ENCODE measurements at places on chromosomes 16 and 17. TPM values are rescaled to one million over a fixed set of nuclear protein-coding genes. Genes with fewer than 3 reads are reported as not detected.

Gene KNOP1
- total RNA-seq = 13.0 TPM

Gene RNF227
- 5.5 TPM for total RNA-seq

Gene SSTR5
- total RNA-seq = not detected

DNA sequence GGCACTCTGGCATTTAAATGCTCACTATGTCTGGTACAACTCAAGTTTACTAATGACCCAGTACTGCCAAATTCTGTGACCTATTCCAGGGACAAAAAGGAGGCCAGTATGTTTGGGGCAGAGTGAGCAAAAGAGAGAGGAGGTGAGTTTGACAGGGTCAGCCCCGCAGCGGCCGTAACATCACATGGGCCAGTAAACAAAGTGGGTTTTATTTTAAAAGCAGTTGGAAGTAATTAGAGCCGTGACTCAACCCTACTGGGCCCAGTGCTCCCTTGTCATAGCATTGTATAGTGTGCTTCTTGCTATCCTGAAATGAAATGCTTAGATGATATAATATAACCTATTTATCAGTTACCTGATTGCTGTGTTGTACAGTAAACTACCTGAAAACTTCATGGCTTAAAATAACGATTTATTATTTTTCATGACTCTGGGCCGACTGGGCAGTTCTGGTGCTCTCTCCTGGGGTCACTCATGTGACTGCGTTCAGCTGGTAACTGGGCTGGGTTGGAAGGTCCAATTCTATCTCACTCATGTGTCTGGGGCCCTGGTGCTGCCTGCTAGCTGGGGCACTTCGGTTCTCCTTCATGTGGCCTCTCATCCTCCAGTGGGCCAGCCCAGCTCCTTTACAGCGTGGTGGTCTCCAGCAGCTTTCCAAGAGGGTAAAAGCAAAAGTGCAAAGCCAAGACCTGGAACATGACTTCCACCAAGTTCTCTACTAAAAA is 27.4 kb downstream of the IQCK start:
- no peaks in the 10 kb centered on the region for H3K36me3 ChIP-seq
- no peaks in the 10 kb centered on the region for H3K27me3 ChIP-seq
- no peak overlapping the region for H3K27ac ChIP-seq
- no peak for DNase-seq
- no peaks in the 10 kb centered on the region for H3K4me1 ChIP-seq

- H3K27ac ChIP-seq = no peak overlapping the region
- DNase-seq = no peak
- no peaks in the 10 kb centered on the region for H3K4me1 ChIP-seq
- H3K27me3 ChIP-seq = no peaks in the 10 kb centered on the region
These were observed 8.5 kb upstream of the LONP2 start for GRCh38 chr16:48235556-48236136.

- no peaks in the 10 kb centered on the region for H3K36me3 ChIP-seq
- H3K27me3 ChIP-seq = no peaks in the 10 kb centered on the region
- H3K27ac ChIP-seq = no peak overlapping the region
- H3K4me1 ChIP-seq = no peaks in the 10 kb centered on the region
These were observed 170.4 kb downstream of the WSCD1 start for GRCh38 chr17:6240601-6241000.

- no peak for DNase-seq
- H3K27ac ChIP-seq = no peak overlapping the region
- H3K4me1 ChIP-seq = peaks cover 5% of the 10 kb centered on the region
- no peak overlapping the region for H3K4me3 ChIP-seq
- H3K27me3 ChIP-seq = no peaks in the 10 kb centered on the region
These were observed 3.8 kb upstream of the NSRP1 start for GRCh38 chr17:30112794-30113193.

DNA sequence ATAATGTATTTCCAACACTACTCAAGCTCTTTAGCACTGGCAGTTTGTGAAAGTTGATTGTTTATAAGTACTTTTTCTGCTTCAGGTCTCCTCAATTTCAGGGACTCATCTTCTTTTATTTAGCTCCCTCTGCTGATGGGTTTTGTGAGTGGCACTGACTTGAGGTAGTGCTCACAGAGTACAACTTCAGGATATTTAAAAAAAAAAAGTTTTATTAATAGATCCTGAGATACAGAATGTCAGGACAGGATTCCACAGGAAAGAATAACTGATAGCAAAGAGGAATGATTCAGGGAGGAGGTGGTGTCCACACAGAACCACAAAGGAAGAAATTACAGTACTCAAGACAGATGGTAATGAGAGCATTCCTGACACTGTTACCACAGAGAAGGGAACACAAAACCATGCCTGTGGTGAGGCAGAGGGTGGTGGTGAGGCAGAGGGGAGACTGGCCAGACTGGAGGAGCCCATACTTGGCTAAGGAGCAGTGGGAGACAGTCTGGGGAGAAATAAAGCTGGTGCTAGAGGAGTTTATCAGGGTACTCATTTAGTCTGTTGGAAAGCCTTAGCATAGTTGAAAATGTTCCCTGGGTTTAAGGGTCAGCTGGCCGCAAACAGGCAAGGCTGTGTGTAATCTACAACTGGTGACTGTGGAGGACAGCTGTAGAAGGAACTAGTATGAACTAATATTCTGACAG is 63.7 kb downstream of the SPAG9 start:
- peaks cover 13% of the 10 kb centered on the region for H3K4me1 ChIP-seq
- H3K27ac ChIP-seq = peak overlapping the region; percentile 64
- no peak overlapping the region for H3K4me3 ChIP-seq
- H3K27me3 ChIP-seq = no peaks in the 10 kb centered on the region

- peak overlapping the region; percentile 64 for H3K4me3 ChIP-seq
- peaks cover 33% of the 10 kb centered on the region for H3K4me1 ChIP-seq
- peaks cover 24% of the 10 kb centered on the region for H3K36me3 ChIP-seq
- peak; percentile 94 for DNase-seq
- peak overlapping the region; percentile 97 for H3K27ac ChIP-seq
- H3K27me3 ChIP-seq = no peaks in the 10 kb centered on the region
These were observed 543 bp downstream of the STX4 start for GRCh38 chr16:31033709-31034492.

DNA sequence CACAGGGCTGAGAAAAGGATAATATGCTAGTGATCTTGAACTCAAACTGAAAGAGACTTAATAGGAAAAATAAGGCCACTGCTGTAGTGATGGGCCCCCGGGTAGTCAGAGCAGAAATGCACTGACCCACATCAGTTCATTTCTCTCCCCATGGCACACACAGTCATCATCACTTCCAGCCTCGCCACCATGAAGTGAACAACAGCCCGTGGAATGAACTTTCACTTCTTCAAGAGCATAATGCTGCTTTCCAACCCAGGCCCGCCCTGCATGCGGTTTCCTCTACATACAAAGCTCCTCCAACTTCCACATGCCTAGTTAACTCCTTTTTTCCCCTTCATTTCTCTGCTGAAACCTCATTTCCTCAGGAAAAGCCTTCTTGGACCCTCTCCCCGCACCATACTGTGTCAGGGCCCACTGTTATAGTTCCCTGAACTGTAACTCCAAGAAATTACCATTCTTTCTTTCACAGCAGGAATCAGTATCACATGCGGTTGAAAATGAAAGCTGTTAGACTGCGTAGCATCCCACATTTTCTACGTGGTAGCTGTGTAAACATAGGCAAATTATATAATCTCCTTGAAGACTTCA is 65.8 kb upstream of the SMIM36 start:
- peak overlapping the region; percentile 40 for H3K4me3 ChIP-seq
- H3K4me1 ChIP-seq = peaks cover 19% of the 10 kb centered on the region
- H3K36me3 ChIP-seq = no peaks in the 10 kb centered on the region
- peak overlapping the region; percentile 76 for H3K27ac ChIP-seq
- H3K27me3 ChIP-seq = no peaks in the 10 kb centered on the region
